ENCODE measurements at places on chromosomes 6 and 20.

GRCh38 chr20:4076671-4077070 is 61.3 kb upstream of the RNF24 start:
- no peak for DNase-seq

GRCh38 chr6:14270142-14270893 is 152.7 kb downstream of the CD83 start:
- no peak for DNase-seq

DNA sequence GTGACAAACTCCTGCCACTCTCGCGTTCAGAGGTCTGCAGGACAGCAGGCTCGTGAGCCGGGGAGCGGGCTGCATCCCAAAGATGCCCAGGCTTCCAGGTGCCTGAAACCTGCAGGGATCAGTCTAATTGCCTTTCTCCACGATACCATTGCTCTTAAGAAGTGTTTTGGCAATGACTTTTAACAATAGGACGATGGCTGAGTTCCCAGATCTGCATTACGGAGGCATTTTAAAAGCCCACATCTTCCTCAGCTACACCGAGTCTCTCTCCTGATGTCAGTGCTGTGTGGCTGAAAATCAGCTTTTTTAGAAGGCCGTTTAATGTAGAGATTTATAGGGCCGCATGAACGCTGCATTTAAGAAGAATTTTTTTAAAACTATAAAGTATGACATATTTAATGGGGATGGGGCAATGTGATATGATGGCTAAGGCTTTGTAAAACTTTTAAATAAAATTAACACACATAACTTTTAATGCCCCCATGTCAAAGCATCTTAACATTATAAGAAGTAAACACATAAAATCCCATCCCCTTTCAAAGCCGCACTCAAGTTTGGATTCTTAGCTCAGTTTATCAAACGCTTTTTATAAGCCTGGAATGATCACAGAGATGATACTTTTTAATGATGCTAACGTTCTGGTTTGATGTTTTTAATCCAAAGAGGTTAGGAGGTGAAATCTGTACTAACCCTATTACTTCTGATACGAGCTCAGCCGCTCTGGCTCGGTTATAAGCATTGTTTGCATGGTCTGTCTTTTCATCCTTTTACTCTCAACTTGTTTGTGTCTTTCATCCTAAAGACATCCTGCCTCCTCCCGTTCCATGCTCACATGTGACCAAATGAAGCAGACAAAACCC is 386.0 kb downstream of the SMOC2 start:
- DNase-seq = no peak

DNA sequence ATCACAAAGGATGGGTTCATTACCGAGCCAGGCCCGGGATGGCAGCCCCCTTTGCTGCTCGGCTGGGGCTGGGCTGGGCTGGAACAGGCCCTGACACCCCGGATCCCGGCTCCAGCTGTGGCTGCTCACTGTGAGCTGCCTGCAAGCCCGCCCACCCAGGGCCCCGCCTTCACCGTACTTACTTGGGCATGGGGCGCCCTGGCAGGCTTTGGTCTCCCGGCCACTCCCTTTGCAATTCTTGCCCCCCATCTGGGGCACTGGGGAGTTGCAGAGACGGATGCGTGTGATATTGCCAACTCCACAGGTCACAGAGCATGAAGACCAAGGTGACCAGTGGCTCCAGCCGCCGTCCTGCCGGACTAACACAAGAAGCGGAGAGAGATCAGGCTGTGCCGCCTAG is 16.7 kb downstream of the THBS2 start:
- DNase-seq = no peak

DNA sequence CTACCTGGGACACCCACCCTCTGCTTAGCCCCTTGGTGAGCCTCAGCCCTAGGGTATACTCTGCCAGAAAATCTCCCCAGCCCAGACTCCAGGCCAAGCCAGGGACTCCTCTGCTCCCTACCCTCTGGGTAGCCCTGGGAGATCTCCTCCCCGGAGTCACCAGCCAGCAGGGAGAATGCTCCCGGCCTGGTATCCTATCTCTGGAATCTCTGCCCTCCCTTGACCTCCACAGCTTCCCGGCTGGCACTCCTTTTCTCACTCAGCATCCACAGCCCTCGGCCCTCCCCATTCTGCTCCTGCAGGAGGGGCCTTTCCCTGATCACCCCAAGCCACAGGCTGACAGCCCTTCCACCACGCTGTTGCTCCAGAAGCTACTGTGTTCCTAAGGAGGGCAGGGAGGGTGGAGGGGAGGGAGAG is 22.6 kb downstream of the NOL4L start:
- no peak for DNase-seq

- DNase-seq = no peak
Observed at GRCh38 chr6:164099269-164099865, 684.8 kb downstream of the QKI start.

- no peak for DNase-seq
Observed at GRCh38 chr6:35181933-35182612, 31.7 kb upstream of the SCUBE3 start.

GRCh38 chr6:159754959-159755914 is 6.6 kb upstream of the ACAT2 start:
- DNase-seq = no peak

DNA sequence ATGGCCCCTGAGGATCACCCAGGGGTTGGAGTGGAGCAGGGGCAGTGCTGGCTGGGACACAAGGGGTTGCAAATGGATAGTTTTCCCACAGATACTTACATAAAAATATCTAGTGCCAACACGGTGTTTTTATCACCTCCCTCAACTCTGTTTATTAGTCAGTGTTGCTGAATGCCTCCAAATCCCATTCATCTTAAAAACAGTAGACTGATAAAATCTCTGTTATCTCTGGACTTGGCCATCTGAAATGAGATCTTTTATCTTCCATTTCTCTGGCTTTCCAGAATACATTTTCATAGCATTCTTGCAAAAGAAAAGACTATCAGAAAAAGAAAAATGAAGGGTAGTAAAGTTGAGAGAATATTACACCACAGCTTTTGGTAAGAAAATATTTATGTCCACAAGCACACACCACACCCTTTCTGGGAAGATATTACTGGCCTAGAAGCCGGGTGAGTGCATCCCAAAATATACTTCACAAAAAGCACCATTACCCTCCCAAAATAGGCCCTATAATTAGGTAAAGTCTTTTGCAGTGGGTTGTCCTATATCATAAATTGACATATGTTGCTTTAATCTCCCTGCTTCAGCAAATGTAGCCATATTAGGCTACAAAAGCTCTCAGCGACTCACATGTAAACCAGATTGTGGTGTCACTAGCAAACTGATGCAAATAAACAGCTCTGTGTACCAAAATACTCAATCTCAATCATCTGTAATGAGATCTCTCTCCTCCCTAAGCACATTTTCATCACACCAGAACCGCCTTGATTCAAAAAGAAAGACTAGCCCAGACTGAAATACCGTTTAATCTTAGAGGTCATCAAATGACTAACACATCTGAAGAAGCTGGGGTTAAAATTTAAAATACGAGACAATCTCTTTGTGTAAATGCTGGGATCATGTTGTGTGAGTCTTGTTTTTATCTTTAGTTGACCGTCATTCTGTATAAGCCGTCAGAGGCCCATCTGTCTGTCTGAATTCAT is 96.7 kb downstream of the FYN start:
- no peak for DNase-seq

DNA sequence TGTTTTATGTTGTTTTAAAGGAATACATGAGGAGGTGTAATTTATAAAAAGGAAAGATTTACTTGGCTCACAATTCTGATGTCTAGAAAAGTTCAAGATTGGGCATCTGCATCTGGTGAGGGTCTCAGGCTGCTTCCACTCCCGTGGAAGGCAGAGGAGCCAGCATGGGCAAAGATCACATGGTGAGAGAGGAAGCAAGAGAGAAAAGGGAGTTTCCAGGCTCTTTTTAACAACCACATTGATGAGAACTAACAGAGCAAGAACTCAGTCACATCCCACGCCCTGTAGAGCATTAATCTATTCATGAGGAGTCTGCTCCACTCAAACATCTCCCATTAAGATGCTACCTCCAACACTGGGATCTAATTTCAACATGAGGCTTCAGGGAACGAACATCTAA is 1666.3 kb downstream of the HACE1 start:
- DNase-seq = no peak

All from right kidney (tissue), 9 donors.